ENCODE measurements at places on chromosomes 2 and 18. TPM values are rescaled to one million over a fixed set of nuclear protein-coding genes. Genes with fewer than 3 reads are reported as not detected.

DNA sequence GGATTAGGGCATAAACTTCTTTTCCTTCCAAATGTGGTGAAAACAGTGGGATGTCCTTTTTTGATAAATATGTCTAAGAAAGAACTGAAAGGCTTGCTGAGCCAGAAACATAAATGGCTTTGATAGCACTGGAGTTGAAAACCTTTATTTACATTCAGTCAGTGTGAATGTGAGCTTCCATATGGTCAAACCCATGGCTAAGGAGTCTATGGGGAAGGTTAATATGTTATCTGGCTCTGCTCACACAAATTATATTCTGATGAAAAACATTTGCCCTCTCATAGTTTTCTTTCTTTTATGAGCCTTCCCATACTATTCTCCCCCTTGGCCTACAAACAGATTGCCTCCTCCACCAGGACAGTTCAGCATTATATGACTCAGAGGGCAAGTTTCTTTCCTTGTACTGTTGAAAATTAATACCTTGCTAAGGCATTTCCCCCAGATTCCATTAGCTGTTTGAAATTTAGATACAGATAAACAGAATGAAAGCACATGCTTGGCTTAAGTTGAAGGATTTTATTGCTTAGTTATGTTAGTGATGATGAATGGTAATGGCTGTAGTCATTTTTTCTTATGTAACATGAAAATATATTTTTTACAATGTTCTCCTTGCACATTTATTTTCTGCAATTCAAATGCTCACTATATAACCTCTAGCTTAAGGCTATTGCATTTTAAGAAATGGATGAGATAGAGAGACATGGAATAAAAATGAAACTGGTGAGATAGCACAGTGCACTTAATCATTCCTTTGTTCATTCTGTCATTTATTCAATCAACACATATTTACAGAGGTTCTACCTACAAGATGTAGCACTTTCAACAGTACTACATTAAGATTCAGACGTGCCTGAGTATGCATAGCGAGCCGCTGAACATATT, 544.1 kb downstream of the LRRTM4 start:
- no peak for DNase-seq

DNA sequence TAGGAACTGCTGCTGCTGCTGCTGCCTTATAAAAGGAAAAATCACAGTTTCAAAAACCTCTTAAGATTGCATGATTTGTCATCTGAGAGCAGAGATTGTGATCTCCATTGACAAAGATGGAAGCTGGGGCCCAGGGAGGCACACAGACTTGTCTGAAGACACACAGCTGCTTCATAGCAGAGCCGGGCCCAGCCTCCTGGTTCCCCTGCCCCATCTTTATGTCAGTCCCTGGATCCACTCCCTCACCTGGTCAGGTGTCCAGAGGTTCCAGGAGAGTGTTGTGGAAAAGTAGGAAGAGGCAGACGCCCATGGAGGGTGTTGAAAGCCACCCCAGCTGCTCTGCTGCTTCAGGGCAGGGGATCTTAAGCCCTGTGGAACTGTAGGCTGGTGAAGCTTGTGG, 20.0 kb downstream of the STEAP3 start:
- no peak for DNase-seq

PLEKHH2 gene
- 0.67 TPM for total RNA-seq

IFT172 gene
- total RNA-seq: 15.7 TPM

OSBPL6 gene
- 2.9 TPM for total RNA-seq

C2orf78 gene
- not detected for total RNA-seq

DNA sequence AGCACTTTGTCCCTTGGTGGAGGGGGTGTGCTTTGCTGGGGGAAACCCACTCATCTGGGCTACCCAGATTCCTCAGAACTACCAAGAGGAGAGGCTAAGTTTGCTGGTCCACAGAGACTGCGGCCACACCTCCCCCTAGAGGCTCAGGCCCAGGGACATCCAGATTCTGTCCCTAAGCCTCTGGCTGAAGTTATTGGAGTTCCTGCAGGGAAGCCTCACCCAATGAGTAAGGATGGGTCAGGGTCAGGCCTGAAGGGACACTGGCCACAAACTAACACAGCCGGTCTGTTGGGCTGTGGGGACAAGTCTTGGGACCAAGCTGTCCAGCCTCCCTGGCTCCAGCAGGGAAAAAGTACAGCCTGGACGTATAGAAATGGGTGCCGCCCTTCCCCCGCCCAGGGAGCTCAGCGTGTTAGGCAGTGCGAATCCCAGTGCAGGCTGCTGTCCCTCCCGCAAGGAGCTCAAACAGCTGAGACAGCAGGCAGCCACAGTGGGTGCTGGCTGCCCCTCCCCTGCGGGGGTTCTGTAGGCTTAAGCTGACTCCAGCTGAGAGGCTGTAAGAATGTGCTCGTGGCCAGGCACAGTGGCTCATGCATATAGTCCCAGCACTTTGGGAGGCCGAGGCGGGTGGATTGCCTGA, 86.9 kb upstream of the ARL5A start:
- DNase-seq: no peak

STAT4 gene
- 109 TPM for total RNA-seq

PLB1 gene
- 1.2 TPM for total RNA-seq

CNGA3 gene
- total RNA-seq: not detected

TPO gene
- 0.18 TPM for total RNA-seq

Measured in activated CD8-positive, alpha-beta memory T cell treated with anti-CD3 and anti-CD28 coated beads, Interleukin-2, amount 10 ng/mL, durations not matched to agents 7 days and 5 days (primary cell).